ENCODE measurements at places on chromosomes 6 and 20.

DNA sequence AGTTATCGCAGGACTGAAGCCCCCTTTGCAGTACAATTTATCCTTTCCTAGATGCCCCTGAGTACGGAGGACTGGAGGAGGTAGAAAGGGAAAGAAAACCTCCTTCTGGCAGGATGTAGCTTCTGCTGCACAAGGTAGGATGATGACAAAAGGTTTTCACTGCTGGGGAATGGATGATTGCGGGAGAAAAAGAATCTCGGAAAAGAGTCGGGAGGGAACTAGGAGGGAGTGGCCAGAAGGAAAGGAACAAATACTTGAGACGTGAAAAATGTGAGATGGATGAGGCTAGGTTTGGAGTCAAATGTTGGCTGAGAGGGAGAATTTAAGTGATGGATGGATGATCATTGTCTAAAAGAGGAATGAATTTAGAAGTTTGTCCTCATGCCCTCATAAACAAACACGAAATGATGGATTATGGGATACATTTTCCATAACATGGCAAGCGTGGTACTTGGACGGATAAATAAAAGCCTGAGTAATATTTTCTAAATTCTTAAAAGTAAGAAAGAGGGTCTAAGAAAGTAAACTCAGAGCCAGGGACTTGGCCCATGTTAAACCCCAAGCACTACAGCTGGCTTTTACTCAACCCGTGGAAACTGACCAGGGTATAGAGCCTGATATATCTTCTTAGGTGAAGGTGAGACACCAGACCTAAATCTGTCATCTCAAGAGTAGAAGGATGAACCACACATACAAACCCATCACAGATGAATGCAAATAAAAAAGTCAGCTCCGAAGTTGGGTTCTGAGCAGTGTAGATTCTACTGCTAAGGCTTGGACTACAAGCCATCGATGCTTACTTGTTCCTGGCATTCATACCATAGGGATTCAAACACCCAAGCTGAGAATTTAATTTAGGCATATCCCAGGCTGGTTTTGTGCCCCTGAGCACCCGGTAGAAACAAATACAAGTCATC lies 72.4 kb downstream of the HFE start:
- DNase-seq: no peak

GRCh38 chr6:26420688-26421171 lies 18.7 kb downstream of the BTN3A1 start:
- DNase-seq: peak; percentile 28

- DNase-seq: no peak
Measured at GRCh38 chr6:10589429-10589727, 68.2 kb downstream of the GCNT2 start.

- DNase-seq: peak; percentile 73
Measured at GRCh38 chr6:160520043-160520904, 143.8 kb downstream of the LPA start.

DNA sequence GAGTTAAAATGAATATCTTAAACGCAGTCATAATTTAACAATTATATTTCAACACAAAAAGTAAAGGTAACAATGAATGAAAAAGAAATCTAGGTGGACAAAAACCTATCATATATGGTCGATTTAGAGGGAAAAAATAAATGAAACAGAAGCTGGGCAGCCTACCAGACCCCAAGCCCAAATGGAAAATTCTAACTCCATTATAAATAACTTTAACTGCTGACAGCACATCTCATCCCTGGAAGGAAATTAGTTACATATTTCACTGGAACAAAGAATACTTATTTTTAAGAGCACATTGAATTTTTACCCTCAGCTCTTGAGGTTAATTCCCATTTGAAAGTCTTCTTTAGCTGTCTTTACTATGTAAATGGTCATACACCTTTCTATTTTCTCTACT lies 39.1 kb downstream of the COL12A1 start:
- DNase-seq: no peak

GRCh38 chr6:97322811-97323210 lies 39.8 kb upstream of the MMS22L start:
- DNase-seq: no peak

- no peak for DNase-seq
Measured at GRCh38 chr20:32918296-32918695, 59.6 kb downstream of the EFCAB8 start.

- no peak for DNase-seq
Measured at GRCh38 chr6:84652356-84653026, 111.9 kb downstream of the TBX18 start.

GRCh38 chr6:164166515-164166914 lies 752.0 kb downstream of the QKI start:
- no peak for DNase-seq

- DNase-seq: no peak
Measured at GRCh38 chr20:57432862-57433491, 41.8 kb downstream of the RBM38 start.

DNA sequence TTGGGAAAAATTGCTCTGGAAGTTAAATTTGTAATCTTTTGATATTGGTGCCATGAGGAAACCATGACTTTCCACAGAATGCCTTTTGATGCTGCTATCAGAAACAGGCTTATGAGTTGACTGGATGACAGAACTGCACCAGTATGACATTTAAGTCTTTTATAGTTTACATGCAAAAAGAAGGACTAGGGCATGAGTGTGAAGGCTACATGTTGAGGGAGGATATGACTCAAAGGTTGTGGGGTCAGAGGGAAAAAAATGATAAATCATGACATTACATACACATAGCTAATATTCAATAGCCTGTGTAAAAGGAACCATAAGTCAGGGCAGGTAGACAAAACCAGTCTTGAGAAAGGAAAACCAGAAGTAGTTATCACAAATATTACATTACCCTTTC lies 182.2 kb downstream of the COL12A1 start:
- no peak for DNase-seq

GRCh38 chr6:135053406-135053805 lies 1.2 kb downstream of the HBS1L start:
- no peak for DNase-seq

DNA sequence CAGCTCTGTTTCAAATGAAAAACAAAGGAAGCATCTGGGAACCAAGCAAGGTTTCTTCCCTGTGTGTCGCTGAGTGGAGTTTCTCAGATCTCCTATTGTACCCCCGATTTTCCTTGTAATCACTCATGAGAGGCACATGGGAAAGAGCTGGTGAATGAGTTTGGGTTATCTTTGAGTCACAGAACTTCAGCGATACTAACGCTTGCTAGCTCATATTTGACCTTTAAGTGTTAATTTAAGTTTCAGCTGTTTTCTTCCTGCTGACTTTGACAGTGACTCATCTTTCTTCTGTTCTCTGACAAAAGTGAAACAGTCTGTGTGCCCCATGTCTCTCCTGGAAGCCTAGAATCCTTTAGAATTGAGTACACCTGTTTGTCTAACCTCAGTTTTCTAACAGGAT lies 261.1 kb upstream of the RGS17 start:
- DNase-seq: no peak

DNA sequence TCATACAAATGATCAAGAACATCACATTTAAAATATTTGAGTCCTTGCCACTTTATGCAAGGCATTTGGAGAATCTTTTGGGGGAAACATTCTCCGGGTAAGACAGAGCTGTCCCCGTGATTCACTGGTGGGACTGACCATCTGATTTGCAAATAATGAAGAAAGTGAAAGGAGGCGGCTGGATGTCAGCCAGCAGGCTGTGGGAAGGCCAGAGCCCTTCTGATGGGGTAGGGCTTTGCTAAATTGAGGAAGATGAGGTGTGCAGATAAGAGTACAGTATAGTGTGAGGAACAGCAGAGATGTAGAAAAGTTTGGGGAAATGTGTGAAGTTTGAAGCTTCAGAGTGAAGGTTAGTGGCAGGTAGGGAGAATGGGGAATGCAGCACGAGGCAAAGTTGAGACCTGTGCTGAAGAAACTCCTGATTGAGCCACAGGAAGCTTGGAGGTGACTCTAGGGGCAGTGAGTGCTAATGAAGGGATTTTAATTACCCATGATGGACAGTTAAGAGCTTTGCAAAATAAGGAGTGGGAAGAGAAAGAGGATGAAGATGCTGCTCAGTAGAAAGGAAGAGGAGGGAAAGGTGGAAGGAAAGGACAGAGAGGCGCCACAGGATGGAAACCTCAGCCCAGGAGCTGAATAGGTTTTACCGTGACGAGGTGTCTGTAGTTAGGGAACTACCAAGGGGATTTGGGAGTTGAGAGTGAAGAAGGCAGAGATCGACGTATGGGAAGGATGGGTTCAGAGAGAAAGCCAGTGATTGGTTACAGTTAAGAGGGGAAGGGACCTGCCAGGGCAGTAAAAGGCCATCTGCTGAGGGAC lies 68.7 kb downstream of the SNX9 start:
- no peak for DNase-seq

DNA sequence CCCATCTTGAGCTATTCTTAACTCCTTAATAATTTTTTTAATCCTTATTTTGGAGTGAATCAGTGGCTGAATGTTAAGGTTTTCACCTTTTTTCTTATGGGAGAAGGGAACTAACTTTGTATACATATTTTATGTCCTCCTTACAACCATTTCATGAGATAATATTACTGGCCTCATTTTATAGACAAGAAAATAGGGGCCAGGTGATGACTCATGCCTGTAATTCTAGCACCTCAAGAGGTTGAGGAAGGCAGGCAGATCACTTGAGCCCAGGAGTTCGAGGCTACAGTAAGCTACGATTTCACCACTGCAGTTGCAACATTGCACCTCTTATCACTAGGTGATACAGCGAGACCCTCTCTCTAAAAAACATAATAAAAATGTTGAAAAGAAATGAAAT lies 128.7 kb downstream of the TMEM242 start:
- DNase-seq: no peak

DNA sequence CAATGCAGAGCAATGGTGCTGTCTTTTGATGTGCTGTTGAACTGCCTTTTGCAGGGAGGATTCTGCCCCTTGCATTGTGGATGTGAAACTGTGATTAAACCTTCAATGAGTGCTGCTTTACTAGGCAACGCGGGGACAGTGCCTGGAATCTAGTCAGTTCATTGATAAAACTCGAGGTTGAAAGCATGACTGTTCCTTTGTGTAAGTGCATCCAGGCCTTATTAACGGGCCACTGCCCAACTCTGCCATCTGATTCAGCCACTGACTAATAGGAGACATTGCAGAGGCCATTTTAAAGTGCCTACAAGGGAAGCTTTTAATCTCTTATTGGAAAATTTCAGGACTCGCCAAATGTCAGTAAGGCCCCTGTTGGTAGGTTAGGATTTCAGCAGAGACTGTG lies 49.3 kb downstream of the SLC35F1 start:
- DNase-seq: peak; percentile 66

DNA sequence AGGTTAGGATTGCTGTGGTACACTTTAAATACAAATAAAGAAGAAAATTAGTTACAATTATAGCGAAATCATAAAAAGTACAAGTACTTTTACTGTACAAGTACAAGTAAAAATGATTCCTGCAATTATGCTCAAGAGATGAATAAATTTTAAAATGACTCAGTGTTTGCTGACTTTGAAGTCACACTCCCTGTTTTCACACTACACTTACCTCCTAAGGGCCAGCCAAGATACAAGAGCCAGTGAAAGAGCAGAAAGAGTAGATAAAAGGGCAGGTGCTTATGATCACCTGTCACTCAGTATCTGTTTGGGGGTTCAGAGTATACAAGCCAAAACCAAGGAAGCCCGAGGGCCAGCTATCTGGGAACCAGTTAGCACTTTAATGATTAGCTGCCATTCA lies 41.0 kb upstream of the COL21A1 start:
- DNase-seq: no peak

- no peak for DNase-seq
Measured at GRCh38 chr6:6912817-6913744, 194.7 kb upstream of the RREB1 start.

DNA sequence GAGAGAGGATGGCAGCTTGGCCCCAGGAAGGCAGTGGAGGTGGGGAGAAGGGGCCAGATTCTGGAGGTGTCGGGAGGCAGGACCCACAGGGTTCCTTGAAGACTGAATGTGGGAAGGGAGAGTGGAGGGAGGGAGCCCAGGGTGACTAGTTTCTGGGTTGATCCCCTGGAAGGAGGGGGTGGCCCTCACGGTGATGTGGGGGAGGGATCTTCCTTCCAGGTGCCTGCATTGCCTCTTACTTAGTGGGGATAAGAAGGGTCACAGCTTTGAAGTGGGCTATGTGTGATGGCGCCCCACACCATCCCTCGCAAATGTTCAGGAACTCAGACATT lies 26.7 kb downstream of the VSTM2L start:
- DNase-seq: no peak

DNA sequence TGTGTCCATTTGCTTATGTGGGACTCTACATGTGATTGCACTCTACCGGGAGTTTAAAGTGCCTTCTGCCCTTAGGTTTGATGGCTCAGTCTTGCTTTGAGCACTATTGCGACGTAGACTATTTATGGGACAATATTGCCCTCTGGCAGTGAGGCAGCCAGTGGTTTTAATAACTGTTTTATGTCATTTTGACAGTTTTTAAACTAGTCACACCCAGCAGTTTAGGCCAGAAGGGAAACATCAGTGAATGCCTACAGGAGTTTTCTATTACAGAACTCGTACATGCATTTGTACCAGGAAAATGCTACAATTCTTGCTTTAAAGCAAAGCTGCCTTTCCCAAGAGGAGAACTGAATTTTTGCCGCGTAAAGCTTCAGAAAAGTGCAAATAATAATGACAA lies 813.7 kb downstream of the KIF16B start:
- peak; percentile 55 for DNase-seq

- DNase-seq: no peak
Measured at GRCh38 chr6:45689926-45690615, 312.3 kb upstream of the SUPT3H start.

GRCh38 chr6:166143011-166143410 lies 24.6 kb downstream of the TBXT start:
- no peak for DNase-seq

DNA sequence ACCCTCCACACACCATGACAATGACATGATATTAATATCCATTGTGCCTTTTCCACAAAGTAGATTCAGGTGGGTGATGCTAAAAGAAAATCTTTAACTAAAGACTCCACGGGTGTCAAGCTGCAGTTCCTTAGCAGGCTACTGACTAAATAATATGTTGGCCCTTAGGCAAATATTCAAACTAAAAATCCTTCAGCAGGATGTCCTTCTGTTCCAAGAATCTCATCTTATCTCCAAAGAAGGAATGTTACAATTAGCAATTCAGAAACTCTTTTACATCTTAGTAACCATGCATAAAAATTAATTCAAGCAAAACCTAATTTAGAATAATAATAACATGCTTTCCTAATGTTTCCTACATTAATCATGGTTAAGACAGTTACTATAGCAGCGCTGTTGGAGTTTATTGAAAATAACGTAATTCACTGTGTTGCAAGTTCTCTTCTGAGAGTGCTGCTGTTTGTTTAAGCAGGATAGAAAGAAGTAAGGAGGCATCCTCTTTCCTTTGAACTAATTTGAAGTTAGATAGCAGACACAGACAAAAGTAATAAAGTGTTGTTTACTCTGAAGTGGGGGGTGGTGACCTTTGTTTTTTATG lies 414.8 kb upstream of the CDH4 start:
- DNase-seq: no peak

GRCh38 chr6:18350271-18350670 lies 36.9 kb upstream of the RNF144B start:
- no peak for DNase-seq

- no peak for DNase-seq
Measured at GRCh38 chr6:33733709-33734007, 13.0 kb downstream of the IP6K3 start.

GRCh38 chr6:157559201-157559756 lies 178.3 kb downstream of the ZDHHC14 start:
- no peak for DNase-seq
